Tibial nerve (tissue), 4 donors: ENCODE measurements at places on chromosomes 6 and 20. TPM values are rescaled to one million over a fixed set of nuclear protein-coding genes. Genes with fewer than 3 reads are reported as not detected.
A peak's percentile ranks its signal among the peaks of the same experiment; 100 is the strongest.

DNA sequence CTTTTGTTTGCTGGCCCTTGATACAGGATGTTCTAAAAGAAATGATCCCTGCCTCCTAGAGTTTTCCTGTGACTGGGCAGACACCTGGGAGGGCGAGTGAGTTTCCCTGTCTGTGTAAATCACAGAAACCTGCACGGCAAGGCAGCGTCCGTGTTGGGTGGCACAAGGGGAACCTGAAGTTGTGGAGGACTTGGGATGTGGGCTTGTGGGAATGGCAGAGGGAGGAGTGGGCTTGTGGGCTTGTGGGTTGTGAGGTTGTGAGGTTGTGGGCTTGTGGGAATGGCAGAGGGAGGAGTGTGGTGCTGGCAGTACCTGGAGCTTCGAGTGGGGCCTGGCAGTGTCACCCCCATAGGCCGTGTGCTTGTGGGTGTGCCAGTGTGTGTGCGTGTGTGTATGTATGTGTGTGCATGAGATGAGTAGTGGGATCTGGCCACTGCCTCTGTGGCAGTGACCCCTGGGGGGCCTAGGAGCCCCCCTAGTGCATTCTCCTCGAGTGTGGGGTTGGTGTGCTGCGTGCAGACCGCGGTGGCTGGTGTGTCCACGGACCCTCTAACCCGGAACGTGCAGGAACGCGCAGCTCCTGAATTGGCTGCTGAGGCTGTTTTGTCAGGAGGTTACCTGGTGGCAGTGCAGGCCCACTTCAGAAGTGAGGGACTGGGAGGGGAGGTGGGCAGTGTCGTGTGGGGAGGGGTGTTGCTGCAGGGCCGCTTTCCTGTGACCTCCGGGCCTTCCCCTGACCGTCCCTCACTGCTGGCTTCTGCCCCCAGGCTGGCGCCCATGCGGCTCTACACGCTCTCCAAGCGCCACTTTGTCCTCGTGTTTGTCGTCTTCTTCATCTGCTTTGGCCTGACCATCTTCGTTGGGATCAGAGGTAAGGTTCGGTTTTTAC, 13.0 kb downstream of the TMEM181 start:
- H3K27ac ChIP-seq = no peak overlapping the region
- DNase-seq = no peak
- H3K4me3 ChIP-seq = no peak overlapping the region
- no peaks in the 10 kb centered on the region for H3K27me3 ChIP-seq
- peaks cover 56% of the 10 kb centered on the region for H3K36me3 ChIP-seq

CENPQ gene
- 7.1 TPM for total RNA-seq

DNA sequence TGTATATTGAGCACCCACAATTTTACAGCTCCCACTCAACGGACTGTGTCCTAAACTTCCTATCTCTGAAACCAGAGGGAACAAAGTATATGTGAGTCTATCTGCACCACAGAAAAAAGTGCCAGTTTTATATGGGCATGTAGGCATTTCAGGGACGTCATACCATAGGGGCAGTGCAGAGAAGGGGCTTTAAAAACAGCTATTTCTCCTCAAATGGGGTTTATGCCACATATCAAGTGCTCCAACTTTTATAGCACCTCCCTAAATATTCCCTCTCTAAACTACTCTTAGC, 28.9 kb upstream of the ASF1A start:
- no peak overlapping the region for H3K4me3 ChIP-seq
- no peaks in the 10 kb centered on the region for H3K4me1 ChIP-seq
- H3K36me3 ChIP-seq = no peaks in the 10 kb centered on the region
- no peak overlapping the region for H3K27ac ChIP-seq
- no peaks in the 10 kb centered on the region for H3K27me3 ChIP-seq

DNA sequence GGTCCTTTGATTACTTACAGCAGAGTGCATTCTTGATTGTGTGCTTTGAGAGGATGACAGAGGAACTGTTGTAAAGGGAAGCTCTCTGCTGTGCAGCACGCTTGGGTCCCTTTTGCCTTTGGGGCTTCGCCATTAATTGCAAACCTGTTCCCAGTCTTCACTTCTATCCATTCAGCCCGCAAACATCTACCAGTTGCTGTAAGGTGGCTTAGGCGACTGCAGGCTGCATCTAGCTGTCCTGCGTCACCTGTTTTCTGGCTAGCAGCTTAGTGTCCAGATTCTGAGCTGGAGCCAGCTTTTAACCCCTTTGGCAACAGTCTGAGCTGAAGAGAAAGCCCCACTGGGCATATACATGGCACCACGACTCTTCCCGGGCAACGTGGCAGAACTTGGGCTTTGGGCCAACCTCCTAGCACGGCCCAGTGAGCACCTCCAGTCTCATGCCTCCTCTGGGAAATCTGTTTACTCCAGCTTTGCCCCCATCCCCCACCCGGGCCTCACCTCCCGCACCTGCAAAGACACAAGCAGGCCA, 2.5 kb upstream of the FASTKD5 start:
- peaks cover 21% of the 10 kb centered on the region for H3K36me3 ChIP-seq
- peaks cover 30% of the 10 kb centered on the region for H3K4me1 ChIP-seq

DNA sequence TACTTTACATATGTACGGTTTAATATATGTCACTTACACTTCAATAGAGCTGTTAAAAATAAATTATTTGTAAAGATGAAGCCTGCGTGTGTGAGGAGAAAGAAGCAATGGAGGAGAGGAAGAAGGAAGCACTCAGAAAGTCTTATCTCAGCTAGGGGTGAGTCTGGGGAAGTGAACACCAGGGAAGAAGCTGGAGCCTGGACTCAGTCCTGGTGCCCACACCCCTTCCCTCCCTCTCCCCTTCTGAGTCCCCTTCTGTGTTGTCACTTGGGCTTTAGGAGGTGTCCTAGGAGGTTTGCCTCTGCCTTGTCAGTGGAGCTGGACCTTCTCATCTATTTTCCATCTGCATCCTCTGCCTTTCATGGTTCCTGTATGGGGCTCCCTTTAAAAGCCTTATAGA, 1.9 kb downstream of the SIRPB2 start:
- H3K27ac ChIP-seq = peak overlapping the region; percentile 11
- no peak overlapping the region for H3K4me3 ChIP-seq
- no peak for DNase-seq
- no peaks in the 10 kb centered on the region for H3K27me3 ChIP-seq
- H3K4me1 ChIP-seq = no peaks in the 10 kb centered on the region
- H3K36me3 ChIP-seq = no peaks in the 10 kb centered on the region

DNA sequence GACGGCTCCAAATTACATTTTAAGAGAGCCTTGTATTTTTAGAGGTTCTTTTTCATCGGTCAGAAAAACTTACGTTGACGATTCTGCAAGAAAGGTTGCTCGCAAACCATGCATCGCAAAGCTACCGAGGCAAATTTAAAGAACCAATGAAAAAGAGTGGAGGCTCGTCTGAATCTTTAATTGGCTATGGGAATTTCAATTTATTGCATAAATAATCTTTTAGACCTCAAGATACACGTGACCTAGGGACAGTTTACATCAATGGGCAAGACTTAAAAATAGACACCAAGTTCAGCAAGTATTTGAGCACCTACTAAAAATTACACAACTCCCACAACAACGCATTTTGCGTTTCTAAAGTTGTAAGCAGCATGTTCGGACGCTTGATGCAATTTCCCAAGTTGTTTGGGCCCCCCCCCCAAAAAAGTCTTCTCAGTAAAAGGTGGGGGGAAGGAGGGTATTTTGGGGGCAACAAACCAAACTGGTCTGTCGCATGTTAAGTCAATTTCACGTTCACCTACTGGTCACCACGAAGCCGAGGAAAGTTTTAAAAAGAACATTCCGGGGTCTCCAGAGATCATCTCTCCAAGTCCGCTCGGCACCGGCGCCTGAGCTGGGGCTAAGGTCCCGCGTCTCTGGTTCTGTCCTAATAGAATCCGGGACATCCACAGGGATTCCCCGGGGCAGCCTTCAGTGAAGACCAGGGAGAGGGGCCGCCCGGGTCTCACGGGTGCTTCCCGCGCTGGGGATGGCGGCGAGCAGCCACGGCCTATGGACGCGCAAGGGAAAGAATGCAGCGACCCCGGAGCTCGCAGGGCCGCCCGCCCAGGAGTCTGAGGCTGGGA, 851 bp downstream of the SNX5 start:
- peak overlapping the region; percentile 82 for H3K4me3 ChIP-seq
- H3K36me3 ChIP-seq = no peaks in the 10 kb centered on the region
- no peaks in the 10 kb centered on the region for H3K27me3 ChIP-seq
- peak overlapping the region; percentile 97 for H3K27ac ChIP-seq
